Prostate gland (tissue), 2 donors: ENCODE measurements at places on chromosomes 11 and 22. TPM values are rescaled to one million over a fixed set of nuclear protein-coding genes. Genes with fewer than 3 reads are reported as not detected.

DNA sequence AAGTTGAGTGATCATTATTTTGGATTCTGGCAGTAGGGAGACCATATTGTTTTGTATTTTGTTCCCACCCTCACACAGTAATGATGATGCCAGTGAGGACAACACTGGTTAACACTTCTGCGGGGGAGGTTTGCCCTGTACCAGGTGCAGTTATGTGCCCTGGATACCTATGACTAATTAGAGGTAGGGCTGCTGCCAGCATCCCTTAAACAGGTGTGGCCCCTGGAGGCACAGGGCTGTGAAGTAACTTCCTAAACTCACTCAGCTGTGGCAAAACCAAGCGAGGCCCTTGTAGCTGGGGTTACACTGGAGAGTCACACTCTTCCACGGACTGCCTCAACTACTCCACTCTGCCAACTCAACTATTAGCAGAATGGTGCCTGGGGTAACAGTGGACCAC lies 64.5 kb downstream of the MCM5 start:
- no peaks in the 10 kb centered on the region for H3K36me3 ChIP-seq
- H3K27me3 ChIP-seq = no peaks in the 10 kb centered on the region
- H3K4me3 ChIP-seq = no peak overlapping the region
- H3K27ac ChIP-seq = no peak overlapping the region
- H3K4me1 ChIP-seq = peaks cover 9% of the 10 kb centered on the region

The NXPE1 gene
- 0.09 TPM for total RNA-seq

The SLC37A2 gene
- 10.2 TPM for total RNA-seq

The PES1 gene
- 41.1 TPM for total RNA-seq

The OR10A2 gene
- total RNA-seq = not detected
